ENCODE measurements at places on chromosomes 11 and 22.

DNA sequence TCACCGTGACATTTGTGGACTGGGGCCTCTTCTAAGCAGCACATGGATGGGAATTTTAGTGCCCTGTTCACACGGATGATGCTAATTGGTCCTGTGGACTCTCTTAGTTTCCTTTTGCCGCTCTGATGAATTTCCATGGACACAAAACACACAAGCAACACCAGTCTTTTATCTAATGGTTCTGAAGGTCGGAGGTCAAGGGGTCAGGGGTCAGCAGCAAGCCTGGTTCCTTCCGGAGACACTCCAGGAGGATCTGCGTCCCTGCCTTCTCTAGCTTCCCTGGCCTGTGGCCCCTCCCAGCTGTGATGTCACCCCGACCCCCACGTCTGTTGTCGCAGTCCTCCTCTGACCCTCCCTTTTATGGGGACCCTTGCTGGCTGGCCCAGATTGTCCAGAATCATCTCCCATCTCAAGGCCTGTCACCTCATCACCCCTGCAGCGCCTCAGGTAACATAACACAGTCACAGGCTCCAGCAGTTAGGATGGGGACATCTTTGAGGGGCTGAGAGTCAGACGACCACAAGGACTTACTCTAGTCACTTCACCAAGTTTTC, 6.8 kb downstream of the NADSYN1 start:
- no peak for DNase-seq

DNA sequence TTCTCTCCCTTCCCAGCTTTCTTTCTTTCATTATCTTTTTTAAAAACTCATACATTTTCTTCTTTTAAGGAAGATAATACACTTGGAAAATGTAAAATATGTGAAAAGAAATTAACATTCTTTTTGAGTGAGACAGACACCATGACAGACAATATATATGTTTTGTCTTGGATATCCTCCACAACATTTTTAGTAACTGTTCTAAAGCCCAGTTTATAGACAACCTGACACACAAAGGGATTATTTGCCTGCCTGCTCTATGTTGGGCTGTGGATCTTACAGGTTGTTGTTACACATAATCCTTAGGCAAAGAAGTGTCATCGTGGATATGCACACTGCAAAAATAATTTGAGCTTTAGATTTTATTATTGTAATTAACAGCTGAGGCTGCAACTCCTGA, 301.4 kb upstream of the PDGFD start:
- no peak for DNase-seq

- no peak for DNase-seq
Measured at GRCh38 chr11:20518323-20518834, 81.0 kb upstream of the SLC6A5 start.

GRCh38 chr11:70325824-70326223, 55.3 kb downstream of the PPFIA1 start:
- no peak for DNase-seq

GRCh38 chr22:37329238-37330140, 47.2 kb downstream of the CYTH4 start:
- no peak for DNase-seq

- DNase-seq: no peak
Measured at GRCh38 chr11:33021937-33022336, 6.3 kb downstream of the DEPDC7 start.

GRCh38 chr22:43092085-43092484, 2.9 kb upstream of the TTLL1 start:
- no peak for DNase-seq

DNA sequence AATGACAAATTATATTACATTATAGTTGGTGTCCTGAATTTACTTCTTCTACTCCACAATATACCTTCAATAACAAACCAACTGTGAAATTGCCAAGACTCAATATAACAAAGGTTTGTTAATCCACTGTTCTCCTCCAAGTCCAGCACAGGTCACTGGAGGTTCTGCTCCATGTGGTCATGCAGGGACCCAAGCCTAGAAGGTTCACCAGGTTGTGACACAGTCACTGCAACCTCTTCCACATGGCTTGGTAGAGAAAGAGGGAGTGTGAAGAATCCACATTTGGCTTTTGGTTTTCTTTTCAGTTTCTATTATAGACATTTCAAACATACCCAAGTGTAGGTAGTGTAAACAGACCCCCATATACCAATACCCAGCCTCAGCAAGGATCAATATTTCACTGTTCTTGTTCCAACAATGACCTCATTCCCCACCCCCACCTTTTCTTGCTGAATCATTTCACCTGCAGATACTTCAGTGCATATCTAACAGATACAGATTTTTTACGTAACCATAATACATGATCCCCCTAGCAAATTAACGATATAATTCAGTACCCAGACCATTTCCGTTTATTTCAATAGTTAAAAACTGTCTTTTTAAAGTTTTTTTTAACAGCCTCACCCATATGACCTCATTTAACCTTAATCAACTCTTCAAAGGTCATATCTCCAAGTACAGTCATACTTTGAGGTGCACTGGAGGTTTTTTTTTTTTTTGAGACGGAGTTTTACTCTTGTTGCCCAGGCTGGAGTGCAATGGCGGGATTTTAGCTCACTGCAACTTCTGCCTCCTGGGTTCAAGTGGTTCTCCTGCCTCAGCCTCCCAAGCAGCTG, 14.1 kb downstream of the FGF19 start:
- DNase-seq: no peak

DNA sequence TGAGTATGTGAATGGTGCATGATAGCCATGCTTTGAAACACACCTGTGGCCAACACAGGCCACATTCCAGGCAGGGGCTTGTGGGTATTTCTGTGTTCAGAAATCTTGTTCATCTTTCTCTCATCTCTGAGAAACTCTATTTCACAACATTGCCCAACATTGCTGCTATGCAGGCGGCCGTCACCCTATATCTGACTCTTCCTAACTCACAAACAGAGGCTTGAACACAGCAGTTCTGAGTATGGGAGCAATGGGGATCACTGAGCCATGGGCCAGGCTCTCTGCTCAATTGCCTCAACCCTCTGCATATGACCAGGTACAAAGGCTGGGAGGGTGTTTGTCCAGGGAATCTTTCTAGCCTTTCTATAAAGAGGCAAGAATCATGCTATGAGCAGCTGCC, 259.9 kb downstream of the BUD13 start:
- no peak for DNase-seq

DNA sequence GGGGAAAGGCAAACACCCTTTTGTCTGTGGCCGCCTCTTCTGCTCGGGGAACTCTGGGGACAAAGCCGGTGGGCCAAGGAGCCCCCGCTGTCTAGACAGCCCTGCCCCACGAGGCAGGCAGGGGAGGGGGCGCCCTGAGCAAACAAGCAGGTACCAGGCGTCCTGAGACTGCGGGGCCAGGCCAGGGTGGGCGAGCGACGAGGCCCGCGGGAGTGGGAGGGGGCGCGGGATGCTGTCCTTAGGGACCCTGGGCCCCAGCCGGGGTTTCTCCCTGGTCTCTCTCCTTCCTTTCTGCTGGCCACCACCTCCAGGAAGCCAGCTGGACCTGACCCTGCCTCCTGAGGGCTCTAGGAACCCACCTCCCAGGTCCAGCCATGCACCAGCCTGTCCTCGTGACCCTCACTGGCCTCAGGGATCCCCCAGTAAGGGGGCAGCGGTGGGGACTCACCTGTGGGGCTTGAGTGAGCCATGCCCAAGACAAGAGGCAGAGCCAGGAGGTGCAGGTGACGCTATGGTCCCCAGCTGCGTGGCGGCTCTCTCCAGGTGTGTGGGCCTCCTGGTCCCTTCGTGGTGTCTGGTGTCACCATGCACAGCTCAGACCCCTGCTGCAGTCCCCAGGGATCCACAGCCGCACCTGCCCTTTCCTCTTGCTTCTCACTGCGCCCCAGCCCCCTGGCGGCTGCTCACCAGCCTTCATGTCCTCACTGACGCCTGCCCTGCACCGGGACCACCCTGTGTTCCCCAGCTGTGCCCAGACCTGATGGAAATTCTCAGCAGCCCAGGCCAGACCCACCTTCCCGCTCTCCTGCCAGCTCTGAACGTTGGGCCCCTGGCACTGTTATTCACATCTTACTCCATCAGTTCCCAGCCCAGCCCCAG, 26.5 kb upstream of the MUC5AC start:
- no peak for DNase-seq

DNA sequence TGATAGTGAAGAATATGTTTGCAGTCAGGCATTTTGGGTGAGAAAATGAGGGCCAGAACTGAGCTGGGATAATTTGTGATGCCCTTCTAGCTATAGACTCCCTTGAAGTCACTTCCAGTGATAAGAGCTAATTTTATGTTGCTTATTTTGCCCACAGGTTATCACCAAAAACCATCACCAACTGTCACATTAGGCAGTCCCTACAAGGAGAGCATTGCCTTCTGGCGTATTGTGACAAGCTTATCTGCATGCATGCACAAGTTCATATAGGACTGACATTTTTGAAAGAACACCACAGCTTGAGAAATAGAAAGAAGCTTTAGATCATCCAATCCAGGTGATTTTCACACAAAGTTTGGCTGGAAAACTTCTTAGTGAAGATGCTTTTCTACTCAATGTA, 735.3 kb upstream of the RAG2 start:
- no peak for DNase-seq

- no peak for DNase-seq
Measured at GRCh38 chr11:69000391-69000790, 12.7 kb downstream of the MRGPRF start.

- no peak for DNase-seq
Measured at GRCh38 chr11:130636722-130637464, 188.4 kb downstream of the ADAMTS15 start.

DNA sequence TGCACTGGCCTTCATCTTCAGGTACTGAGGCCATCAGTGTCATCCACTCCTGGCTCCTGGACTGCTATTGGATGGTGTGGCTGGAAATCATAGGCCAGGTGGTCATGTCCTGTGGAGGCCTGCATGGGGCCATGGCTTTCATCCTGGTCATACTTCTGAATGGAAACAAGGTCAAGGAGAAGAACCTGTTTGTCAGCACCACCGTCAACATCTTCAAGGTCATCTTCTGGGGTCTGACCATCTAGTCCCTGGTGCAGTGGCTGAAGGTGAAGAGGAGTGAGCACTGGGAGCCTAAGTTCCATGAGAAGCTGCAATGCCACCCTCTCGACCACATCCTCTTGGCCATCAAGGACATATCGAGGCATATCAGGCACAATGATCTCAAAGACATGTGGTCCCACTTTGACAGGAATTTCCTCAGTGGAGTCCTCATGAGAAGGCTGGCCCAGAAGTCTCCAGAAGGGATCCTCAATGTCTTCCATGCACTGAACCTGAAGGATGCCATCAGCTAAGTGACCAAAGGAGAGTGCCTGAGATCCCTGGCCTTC, 120.0 kb upstream of the SERPIND1 start:
- no peak for DNase-seq

DNA sequence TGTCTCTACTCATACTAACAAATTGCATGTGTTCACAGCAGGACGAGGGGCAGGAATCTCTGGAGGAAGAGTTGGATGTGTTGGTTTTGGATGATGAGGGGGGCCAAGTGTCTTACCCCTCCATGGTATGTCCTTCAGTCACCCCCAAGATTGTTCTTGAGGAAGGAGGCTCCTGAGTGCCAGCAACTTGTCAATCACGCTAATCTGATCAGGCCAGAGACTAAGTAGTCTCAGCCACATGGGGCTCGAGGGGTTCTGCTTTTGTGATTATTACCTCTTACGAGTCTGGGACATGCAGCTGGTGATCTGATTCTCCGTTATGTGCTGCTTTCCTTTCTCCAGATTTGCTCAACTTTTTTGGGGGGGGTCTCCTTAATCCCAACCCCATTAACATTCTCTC, 54.3 kb downstream of the CTNND1 start:
- no peak for DNase-seq

- no peak for DNase-seq
Measured at GRCh38 chr11:42657169-42657568, 654.6 kb upstream of the API5 start.

DNA sequence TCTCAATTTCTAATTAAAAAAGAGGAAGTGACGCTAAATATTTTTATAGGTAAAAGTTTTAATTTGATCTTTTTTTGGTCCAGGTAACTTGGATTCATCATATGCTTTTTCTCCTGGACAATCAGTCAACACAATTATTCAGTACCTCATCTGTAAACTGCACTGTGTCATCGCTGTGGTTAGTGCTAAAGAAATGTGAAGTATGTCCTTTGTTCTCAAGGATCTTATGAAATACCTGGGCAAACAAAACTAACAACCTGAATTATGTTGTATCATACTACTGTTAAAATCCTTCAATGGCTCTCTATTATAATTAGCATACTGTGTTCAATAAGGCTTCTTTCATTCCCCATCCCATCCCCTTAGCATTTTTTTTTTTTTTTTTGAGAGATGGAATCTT, 19.9 kb upstream of the SCN3B start:
- no peak for DNase-seq

DNA sequence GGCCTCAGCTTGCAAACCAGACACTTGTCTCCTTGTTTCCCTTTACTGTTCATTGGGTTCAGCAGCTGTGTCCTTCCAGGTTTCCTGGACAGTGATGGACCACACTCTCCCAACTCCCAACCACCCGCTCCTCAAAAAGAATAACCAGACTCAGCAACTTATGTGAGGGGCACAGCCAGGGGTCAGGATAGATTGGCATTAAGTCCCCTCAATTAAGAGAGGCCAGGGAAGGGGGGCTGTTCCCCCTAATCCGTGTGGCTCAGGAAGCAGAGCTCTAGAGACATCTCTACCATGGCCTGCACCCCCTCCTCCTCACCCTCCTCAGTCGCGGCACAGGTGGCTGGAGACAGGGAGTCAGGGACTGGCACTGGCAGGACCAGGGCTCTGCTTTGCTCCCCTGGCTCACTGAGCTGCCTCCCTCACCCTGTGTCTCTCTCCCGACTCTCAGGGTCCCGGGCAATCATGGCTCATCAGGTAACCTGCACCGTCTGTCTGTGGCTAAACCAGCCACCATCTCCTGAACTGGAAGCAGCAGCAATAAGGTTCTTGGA, 111.7 kb downstream of the ZNF280B start:
- DNase-seq: no peak

GRCh38 chr22:48310740-48311139, 1516.9 kb downstream of the BRD1 start:
- DNase-seq: no peak

DNA sequence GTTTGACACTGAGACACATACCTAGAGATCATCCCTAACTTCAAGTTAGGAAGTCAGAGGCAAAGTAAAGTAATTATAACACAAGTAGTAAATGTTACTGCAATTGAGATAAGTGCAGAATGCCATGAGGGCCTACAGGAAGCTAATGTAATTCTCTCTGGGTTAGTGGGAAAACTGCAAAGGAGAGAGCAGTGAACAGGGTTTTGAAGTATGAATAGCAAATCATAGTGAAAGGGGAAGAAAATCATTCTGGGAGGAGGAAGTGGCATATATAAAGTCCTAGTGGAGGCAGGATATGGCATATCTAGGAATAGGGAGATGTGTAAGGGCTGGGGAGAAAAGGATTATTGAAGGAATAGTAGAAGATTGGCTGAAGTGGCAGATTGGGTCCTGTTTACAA, 27.9 kb downstream of the RNF169 start:
- no peak for DNase-seq

DNA sequence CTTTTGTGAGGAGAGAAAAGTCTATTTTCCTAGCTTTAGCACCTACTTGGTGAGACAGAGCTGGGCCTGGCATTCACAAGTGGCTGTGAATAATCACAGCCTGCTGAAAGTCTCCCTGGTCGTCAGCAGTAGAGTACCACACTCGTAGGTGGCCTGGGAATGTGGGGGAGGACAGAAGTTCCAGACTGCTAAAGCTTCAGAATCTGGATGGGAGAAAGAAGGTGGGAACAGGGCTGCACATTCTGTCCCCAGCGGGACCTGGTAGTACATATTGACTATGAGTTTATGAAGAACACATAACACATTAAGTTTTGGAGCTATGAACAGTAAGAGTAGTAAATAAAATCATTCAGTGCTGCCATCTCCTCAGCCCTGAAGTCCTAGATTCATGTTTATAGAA, 19.0 kb upstream of the LIMK2 start:
- DNase-seq: no peak

- no peak for DNase-seq
Measured at GRCh38 chr22:49773531-49773930, 54.1 kb downstream of the BRD1 start.

All from T-helper 22 cell (primary cell).